ENCODE measurements at places on chromosomes 12 and 14.

DNA sequence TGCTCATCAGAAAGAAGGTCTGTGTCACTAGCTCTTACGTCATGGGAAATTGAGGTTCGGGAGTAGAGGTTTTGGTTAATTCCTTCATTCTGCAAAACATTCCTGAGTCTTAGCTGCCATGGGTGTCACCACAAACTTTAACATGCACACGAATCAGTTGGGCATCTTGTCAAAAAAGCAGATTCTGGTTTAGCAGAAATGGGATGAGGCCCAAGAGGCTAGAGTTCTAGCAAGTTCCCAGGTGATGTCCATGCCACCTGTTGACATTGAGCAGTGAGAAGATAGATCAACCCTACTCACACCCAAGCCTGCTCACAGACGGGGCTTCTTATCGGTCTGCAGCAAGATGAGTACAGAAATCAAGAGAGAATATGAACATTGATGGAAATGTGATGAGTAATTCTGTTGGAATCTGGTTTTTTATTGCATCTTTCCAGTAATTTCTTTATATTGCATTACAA is 11.7 kb upstream of the RIN3 start:
- DNase-seq, result no peak

DNA sequence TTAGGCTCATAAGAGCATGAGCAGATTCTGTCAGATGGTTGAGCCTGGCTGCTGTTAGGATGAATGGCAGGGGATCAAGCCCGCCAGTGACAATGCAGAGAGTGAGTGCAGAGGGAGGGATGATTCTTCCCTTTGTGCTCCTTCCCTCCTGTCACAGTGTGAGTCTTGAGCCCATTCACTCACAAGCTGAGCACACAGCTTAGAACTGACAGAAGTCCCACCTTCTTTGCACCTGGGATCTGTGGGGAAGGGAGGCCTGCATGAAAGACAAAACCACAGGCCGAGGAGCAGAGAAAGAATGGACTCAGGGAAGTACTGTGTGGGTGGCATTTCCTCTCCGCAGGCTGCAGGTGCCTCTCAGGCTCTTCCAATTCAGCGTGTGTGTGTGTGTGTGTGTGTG is 160.6 kb downstream of the KCNA5 start:
- no peak for DNase-seq

DNA sequence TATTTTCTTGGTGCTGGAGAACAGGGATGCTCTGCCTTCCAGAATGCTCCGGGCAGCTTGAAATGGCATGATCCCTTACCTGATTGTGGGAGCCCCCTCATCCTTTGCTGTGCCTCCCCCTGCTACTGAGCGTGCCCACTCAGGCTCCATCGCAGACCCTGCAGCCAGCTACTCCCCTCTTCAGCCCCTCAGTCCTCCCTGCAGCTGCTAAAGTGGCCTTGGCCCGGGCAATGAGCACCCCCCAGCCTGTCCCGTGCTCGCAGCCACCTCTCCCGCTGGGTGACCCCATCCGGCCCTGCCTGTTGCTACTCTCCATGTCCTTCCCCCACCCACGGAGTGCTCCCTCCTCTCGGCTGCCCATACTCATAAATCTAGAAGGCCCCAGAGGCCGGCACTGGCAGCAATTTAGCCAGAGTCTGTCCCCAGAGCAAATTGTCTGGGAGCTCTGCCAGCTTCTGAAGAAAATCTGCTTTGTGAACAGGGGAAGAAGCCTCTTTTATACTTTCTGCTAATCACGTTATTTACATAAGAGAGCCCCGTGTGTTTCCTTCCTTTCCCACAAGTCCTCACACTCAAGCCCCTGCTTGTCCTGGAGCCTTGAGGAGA is 143.7 kb upstream of the FRMD6 start:
- DNase-seq, result no peak

- no peak for DNase-seq
Observed at GRCh38 chr14:75547552-75548250, 25.4 kb downstream of the BATF start.

- no peak for DNase-seq
Observed at GRCh38 chr14:104822821-104823615, 22.1 kb downstream of the ZBTB42 start.

DNA sequence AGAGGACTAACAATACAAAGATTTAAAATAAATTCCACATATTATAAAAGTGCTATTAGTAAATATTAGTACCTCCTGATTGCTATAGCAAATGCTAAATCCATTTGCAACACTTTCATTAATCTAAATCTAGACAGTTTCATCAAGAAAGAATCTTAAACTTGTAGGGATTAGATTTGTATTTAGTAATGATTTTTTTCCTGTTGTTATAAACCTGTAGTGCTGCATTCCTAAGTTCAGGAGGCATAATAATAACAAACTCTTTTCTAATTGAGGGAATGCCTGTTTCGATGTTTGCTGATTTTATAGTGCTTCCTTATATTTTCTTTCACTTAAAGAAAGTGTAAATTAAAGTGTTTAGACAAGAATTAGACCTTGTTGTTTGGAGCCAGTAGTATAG is 166.1 kb downstream of the FOXA1 start:
- DNase-seq, result no peak

- DNase-seq, result no peak
Observed at GRCh38 chr12:129002427-129002826, 149.1 kb downstream of the GLT1D1 start.
